Amygdala (tissue), 56 donors: ENCODE measurements at places on chromosomes 12 and 14.

DNA sequence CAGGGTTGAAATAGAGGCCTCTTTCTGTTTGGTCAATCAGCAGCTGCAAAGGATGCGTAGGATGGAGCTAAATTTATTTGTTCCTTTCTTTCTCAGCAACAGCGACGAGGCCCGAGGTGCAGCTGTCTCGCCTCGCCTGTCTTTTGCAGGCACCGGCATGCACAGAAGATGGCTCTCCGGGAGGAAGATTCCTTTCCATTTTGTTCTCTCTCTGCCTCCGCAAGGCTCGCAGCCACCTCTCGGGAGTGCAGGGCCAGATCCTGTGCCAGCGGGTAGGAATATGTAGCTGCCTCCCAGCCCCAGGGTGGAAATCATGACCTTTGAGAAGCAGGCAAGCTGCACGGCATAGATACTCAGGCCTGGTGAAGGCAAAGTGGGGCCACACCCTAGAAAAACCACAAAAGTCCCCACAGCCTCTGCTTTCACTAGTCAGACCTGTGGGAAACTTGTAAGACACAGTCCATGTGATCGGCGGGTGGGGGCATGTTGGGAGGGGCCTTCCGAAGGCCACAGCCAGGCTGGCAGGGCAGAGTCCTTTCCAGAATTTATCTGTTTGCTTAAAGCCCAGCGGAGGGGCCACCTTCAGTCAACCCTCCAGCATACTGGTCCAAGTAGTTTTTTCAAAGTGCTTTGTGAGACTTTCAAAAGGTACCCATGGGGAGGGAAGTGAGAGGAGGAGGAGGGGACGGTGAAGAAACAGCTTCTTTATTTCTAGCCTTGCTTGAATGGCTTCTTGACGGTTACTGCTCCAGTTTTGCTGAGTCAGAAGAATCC, at the start of gene MAP1LC3B2:
Gene MAP1LC3B2, plus strand, starts transcription at position 220 of the 774 bp plus-strand sequence. CDS start 16,562 bp downstream, outside the sequence.
- no peak for DNase-seq

DNA sequence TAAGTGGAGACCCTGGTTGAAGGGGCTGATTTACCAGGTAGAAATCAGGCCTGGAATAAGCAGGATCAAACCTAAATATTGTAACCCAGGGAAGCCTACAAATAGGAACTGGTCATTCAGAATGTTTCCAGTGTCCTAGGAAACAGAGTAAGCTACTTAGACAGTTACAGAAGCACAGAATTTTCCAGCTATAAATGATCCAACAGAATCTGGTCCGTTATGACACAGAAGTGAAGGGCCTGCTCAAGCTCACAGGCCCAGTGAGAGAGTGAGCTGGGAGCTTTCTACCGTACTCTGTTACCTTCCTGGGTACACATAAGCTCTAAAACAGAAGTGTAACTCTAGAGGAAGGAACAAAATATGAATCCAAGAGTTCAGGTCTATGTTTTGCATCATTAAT, 119.1 kb downstream of the TTC7B start:
- DNase-seq: no peak

- no peak for DNase-seq
Observed at GRCh38 chr14:102182936-102183619, 43.4 kb downstream of the WDR20 start.

DNA sequence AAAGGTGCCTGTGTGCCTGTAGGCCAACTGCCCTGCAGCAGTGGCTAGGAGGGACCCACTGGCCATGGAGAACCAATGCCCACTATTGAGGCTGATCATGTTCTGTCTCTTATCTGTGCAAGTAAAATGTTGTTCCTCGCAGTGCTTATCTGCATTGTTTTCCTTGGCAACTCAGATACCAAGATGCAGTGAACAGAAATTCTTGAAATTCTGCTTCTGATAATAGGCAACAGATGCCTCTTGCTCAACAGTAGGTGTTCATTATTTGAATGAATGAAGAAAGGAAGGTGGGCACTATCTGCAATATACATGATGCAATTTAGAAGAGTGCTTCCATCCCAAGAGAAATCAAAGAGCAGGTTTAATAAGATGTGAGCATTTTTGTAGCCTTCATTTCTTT, 232.2 kb downstream of the NUAK1 start:
- no peak for DNase-seq

- DNase-seq: no peak
Observed at GRCh38 chr12:62472472-62472871, 5.8 kb downstream of the MON2 start.

DNA sequence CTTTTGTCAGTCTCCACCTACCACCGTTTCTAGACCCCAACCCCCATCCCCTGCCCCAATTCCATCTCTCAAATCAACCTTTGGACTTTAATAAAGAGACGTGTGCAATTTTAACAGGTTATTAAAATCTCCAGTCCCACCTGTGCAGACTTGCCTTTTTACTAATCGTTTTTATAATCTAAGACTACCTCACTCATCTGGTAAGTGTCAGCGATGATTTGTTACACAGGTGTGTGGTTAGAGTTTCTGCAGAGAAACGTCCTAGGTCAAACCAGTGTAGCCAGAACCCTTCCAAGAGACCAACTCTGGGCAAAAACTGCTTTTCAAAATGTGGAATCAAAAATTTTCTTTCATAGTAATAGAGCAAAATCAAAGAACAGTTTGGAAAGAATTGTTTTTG, 60.4 kb upstream of the PELI2 start:
- no peak for DNase-seq

- no peak for DNase-seq
Observed at GRCh38 chr14:77457115-77457521, 283 bp downstream of the VIPAS39 start.

GRCh38 chr12:109689426-109689825, 24.2 kb upstream of the FAM222A start:
- DNase-seq: no peak

DNA sequence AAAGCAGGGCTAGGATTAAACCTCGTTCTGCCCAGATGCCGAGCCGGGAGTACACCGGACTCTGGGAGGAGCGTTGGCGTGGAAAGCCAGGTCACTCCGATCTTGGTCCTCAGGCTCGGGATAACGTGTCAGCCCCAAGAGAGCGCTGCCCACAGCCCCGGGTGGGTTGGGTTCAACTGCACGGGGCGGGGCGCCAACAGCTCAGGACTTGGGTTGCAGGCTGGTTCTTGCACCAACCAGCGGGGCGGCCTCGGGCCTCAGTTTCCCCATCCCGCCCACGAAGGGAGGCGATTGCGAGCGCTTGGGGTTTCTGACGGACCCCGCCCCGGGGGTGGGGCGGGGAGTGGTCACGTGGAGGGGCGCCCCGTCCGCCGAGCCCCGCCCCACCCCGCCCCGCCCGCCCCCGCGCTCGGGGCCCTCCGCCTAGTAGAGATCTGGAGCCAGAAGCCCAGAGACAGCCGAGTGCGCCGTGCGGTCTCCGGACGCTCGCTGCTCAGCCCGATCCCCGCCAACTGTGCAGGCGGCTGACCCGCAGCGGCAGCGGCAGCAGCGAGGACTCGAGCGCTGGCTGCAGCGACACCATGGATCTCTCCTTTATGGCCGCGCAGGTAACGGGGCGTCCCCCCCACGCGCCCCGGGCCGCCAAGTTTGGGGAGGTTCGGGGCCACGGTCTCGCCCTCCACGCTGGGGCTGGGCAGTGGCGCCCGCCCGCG, at the start of gene C14orf132:
Gene C14orf132, plus strand, starts transcription at position 443 of the 713 bp plus-strand sequence. Its CDS starts 139 bp downstream, at position 582.
- peak; percentile 75 for DNase-seq

DNA sequence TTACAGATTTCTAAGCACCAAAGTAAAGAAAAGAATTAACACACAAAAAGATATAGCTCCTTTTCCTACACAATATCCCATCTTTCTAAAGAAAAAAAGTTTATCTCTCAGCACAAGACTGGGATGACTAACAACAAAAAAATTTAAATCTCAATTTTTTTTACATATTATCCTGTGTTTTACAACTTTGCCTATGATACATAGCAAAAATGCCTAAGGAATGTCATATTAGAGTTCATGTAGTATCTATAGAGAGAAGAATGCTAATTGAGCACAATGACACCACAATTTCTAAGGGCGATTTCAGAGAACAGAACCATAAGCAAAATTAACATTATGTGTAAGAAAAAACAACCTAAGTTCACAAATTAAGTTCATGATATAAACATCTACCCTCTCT, 16.3 kb downstream of the C2CD5 start:
- no peak for DNase-seq

DNA sequence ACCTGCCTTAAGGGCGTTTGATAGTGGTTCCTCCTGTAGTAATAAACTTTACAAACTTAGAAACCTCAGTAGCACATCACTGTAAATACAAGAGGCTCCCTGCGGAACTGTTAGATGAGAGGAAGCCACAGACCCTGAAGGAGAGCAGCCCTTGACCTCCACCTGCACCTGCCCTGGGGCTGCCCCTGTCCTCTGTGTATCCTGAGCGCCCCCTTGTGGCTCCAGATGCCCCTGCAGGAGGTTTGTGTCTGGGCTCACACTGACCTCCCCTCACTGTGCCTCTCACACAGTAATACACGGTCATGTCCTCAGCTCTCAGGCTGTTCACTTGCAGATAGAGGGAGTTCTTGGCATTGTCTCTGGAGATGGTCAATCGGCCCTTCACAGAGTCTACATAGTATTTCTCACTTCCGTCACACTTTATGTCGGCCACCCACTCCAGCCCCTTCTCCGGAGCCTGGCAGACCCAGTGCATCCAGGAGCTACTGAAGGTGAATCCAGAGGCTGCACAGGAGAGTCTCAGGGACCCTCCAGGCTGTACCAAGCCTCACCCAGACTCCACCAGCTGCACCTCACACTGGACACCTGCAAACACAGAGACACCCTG, 1059.8 kb downstream of the TMEM121 start:
- no peak for DNase-seq

- no peak for DNase-seq
Observed at GRCh38 chr12:33649992-33650391, 210.4 kb upstream of the SYT10 start.

- no peak for DNase-seq
Observed at GRCh38 chr12:75677522-75677921, 166.1 kb upstream of the KRR1 start.

- no peak for DNase-seq
Observed at GRCh38 chr12:11067514-11067913, 5.4 kb upstream of the TAS2R46 start.

DNA sequence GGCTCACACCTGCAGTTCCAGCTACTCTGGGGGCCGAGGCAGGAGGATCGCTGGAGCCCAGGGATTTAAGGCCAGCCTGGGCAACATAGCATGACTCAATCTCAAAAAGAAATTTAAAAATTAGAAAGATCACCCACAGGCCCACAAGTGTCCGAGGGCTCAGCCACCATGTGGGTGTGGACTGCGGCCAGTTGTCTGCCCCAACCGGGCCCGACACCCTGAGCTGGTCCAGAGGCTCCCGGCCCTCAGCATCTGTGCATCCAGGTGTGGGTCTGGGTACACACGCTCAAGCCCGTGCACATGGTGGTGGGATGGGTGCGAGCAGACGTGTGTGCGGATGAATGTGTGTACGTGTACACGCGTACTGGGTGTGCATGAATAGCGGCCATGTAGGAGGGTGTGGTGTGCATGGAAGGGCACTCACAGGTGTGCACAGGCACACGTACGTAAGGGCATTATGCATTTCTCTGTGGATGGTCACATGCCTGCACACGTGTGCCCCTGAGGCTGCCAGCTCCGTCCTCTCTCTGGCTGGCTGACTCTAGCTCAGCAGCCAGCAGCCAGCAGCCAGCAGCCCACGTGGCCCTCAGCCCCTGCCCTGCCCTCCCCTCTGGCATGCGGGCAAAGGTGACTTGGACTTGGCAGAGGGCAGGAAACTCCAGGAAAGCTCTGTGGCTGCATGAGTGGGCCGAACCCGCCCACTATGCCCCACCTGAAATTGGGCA, 23.3 kb upstream of the NUDT14 start:
- DNase-seq: no peak

DNA sequence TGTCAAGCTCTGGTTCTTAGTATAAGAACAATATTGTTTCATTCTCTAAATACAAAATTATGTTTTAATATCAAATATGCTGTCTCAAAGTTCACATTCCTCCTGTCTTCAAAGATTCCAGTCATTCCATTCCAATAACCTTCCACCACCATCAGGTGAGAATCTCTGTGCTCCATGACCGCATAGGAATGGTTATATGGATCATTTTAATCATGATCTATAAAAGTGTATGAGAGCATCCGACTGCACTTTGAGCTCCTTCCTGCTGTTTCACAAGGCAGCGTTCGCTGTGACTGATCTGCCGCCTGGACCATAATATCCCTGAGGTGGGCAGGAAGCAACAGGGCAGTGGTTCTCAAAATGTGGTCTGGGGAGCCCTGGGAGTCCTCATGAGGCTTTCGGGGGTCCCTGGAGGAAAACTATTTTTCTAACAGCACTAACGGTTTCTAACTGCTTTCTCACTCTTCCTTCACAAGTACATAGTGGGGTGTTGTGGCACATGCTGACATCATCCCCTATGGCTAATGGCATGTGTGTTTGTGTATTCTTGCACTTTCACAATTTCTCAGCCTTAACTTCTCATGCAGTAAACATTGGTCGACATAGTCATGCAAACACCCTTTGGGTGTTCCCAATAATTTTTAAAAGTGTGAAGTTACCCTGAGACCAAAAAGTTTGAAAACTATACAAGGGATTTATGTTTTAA, 137.4 kb downstream of the ANO2 start:
- DNase-seq: no peak

- DNase-seq: no peak
Observed at GRCh38 chr12:99981639-99982190, 3.0 kb downstream of the ANKS1B start.

- DNase-seq: no peak
Observed at GRCh38 chr14:59228421-59228820, 40.0 kb downstream of the DAAM1 start.

DNA sequence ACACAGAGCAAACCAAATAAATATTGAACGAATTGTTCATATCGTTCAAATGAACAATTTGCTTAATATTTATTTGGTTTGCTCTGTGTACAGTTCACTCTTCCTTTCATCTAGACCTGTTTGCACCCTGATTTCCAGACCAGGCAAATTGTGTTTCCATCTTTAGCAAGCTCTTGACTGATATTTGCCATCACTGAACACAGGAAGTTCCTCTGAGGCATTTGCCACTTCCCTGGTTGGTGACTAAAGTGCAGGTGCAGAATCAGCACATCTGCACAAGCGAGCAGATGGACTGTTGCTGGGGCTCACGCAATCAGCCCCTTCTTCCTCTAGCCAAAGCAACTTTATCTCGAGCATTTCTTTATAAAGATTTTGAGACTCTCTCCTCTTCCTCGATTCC, 112.9 kb downstream of the DAAM1 start:
- DNase-seq: no peak

- no peak for DNase-seq
Observed at GRCh38 chr14:47438650-47439140, 236.7 kb downstream of the MDGA2 start.

- peak; percentile 55 for DNase-seq
Observed at GRCh38 chr12:100375038-100375735, 18.3 kb downstream of the SLC17A8 start.

DNA sequence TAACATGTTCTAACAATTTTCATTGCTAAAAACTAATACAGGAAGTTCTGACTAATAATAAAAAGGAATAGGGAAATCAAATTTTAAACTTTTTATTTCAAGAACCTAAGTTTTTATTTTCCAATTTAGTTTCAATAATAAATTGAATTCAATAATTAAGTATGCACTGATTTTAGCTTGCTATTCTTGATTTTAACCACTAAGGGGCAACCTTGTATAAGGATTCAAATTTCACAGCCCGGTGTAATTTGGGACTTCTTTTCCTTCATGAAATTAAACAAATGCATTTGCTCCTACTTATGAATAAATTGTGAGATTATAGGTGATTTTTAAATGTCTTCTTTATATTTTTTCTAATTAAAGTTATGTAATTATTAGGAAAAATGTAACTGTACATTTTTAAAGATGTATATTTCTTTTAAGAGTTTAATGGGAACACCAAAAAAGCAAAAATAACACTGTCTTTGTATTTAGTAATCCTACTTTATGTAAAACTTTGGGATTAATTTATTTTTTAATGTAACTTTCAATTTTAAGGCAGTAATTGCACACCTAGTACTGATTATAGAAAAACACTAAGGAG, 241.4 kb upstream of the PDZRN4 start:
- DNase-seq: no peak
